Tongue (tissue), 3 donors: ENCODE measurements at places on chromosomes 4 and X. TPM values are rescaled to one million over a fixed set of nuclear protein-coding genes. Genes with fewer than 3 reads are reported as not detected.

Gene DUX4
- total RNA-seq: not detected

Gene STARD8
- total RNA-seq: 16.1 TPM

Gene OPRPN
- not detected for total RNA-seq

Gene ADRA2C
- 0.92 TPM for total RNA-seq

Gene MID1
- 23.5 TPM for total RNA-seq

Gene AR
- 9.3 TPM for total RNA-seq

Gene TRIM75
- not detected for total RNA-seq

Gene RIPPLY1
- not detected for total RNA-seq

Gene SSX2B
- not detected for total RNA-seq

Gene PRKG2
- 0.92 TPM for total RNA-seq

GRCh38 chr4:100188829-100189228 lies 1.4 kb downstream of the DDIT4L start:
- DNase-seq: peak; percentile 29

GRCh38 chrX:16586377-16587112 lies 63.4 kb upstream of the S100G start:
- no peak for DNase-seq

DNA sequence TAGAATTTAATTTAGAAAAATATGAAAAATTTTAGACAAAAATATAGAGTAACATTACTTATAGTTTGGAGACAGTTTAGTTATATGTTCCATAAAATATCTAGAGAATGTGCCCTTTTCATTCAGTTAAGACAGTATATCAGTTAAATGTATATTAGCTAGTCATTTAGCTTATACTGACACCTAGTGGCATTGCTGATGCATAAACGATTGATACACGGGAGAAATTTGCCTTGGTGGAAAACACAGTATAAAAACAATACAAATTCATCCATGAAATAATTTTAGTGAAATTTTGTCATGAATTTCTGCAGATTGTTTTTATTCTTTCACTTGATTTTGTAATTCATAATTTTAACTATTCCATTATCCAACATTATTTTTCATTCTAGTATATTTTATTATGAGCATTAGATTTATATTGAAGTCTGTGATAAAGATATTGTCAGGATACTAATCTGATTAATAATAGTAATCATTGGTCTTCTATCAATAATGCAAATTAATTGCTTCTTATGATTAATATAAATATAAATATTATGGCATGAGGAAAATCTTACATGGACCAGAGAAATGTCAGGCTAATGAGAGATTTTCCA lies 219.0 kb downstream of the TLL1 start:
- peak; percentile 74 for DNase-seq

- DNase-seq: no peak
Measured at GRCh38 chr4:146343199-146343598, 128.9 kb downstream of the REELD1 start.

- no peak for DNase-seq
Measured at GRCh38 chr4:112325530-112325929, 28.4 kb downstream of the ALPK1 start.

DNA sequence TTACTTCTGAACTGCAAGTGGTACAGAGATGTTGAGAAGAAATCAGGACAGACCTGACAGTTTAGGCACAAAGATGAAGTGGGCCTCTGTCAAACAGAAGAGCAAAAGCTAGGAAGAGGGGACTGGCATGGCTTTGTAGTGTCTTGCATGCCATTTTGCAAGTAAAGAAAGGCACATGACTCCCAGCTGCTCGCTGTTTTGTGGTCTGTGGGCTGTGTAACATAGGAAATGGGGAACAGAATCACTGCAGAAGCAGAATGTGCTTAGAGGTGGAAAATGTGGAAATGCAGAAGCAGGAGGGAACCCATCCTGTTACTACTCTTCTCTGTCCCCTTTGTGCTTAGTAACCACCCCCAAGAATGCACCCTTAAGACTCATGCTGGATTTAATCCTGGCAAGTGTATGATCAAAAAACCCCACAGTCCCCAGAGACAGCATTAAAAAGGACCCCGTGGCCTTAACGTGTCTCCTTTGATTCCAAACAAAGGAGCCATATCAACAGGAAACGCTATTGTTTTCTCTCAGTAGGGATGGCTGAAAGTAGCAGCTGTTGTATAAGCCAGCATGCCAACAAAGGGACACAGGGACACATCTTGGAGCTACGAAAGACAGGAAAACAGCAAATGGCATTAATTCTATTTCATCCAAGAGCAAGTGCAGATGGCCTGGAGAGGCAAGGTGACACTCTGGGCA lies 177.6 kb upstream of the GLRA2 start:
- DNase-seq: no peak

DNA sequence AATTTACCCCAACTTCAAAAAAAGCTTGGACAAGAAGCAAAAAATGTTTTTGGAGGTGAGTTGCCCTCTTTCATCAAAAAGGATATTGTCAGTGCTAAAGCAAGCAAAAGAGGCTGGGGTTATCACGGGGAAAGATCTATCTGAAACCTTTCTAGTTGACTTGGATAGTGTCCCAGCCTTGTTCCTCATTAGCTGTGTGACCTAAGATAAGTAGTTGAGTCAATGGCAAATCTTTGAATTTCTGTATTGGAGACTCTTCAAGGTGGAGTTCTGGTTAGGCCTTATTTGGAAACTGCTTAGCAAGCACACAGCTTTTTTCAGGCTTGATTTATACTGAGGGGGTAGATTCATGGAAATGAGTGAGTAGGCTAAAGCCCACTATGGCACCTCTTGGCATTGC lies 271.6 kb downstream of the GRIA3 start:
- DNase-seq: no peak

- DNase-seq: peak; percentile 13
Measured at GRCh38 chrX:151505796-151506195, 57.7 kb upstream of the PASD1 start.
